ENCODE measurements at places on chromosomes 1 and 21.

DNA sequence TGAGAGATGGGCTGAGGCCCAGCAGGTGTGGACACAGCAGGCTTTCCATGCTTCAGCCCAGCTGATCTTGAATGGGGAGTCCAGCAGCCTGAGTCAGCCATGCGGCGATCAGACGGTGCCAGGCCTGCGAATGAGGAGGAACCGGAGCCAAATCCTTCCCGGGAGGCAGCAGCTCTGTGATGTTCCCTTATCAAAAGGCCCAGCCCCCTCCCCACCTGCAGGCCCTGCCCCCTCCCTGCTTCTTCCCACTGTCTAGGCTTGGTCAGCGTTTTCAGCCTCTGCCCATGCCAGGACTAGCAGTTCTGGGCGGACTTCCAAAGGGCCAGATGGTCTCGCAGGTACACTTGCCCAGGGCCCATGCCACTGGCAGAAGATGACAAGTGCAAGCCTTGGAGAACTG, 253.8 kb downstream of the KAZN start:
- DNase-seq: no peak

DNA sequence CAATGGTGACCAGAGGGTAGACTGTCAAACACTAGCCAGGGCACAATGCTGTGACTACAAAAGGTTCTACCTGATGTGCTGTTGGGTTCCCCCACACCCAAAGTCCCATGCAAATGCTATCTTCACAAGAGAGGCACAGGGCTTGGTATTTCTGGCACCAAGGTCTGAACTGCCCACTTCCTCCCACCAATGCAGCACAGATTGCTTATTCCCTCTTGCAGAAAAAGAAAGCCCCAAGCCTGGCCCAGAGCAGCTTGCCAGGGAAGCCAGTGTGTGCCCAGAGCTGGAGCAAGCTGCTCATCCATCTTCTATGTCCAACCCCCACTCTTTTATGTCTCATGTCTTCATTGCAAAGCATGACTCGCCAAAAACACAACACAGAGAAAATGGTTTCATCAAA, 149.4 kb upstream of the CAMK1G start:
- DNase-seq: no peak

GRCh38 chr1:15008783-15009729, 144.5 kb upstream of the TMEM51 start:
- DNase-seq: no peak

GRCh38 chr1:165443539-165444311, 1.2 kb downstream of the RXRG start:
- no peak for DNase-seq

DNA sequence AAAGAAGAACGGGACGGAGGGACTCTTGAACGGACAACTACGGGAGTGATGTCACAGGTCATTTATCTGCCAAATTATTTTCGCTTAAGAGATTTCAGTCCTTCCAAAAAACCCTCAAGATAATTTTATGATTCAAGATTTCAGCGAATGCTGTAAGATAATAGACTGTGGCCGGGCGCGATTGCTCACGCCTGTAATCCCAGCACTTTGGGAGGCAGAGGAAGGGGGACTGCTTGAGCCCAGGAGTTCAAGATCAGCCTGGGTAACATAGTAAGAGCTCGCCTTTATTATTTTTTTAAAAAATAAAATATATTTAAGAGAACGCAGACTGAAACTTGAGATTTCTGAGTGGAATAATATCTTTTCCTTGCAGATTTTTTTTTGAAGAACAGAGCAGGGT, 609 bp downstream of the RWDD2B start:
- DNase-seq: no peak

GRCh38 chr1:3219791-3220467, 150.9 kb downstream of the PRDM16 start:
- DNase-seq: no peak

GRCh38 chr1:26254404-26254803, 20.4 kb downstream of the CEP85 start:
- DNase-seq: no peak

DNA sequence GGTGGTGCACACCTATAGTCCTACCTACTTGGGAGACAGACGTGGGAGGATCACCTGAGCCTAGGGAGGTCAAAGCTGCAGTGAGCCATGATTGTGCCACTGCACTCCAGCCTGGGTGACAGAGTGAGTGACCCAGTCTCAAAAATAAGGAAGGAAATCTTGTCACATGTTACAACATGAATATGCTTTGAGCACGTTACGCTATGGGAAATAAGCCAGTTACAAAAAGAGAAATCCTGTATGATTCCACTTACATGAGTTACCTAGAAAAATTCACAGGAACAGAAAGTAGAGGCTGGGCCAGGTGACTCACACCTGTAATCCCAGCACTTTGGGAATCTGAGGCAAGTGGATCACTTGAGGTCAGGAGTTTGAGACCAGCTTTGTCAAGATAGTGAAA, 6.7 kb upstream of the PADI6 start:
- no peak for DNase-seq

- DNase-seq: no peak
These were observed 94.1 kb downstream of the TGFBR3 start for GRCh38 chr1:91791691-91792488.

DNA sequence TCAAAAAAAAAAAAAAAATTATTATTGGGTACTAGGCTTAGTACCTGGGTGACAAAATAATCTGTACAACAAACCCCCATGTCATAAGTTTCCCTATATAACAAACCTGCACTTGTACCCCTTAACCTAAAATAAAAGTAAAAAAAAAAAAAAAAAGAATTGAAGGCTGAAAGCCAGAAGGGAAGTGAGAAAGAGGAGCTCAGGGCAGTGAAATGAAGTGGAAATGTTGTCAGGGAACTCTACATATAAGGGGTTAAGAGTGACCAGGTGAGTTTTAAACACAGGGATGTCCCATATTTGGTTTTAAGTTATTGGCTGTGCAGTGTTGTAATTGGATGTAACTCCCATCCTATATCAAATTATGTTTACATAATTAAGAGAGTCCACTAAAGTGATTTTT, 85.7 kb upstream of the ABCD3 start:
- DNase-seq: no peak

DNA sequence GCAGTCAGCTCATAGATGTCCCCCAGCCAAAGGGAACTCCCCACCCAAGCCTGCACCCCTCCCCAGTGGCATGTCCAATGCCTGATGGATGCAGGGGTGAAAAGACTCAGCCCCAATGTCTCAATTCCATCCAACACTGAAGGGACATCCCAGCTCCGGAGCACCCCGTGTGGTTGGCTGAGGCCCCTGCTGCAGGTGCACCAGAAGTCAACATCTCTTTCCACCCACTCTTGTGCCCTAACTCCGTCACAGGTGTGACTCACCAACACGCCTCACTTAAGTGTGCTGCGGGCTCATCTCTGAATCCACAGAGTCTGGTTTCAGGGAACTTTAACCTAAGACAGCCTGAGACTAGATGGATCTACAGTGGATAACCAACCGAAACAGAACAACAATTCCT, 40.9 kb upstream of the ZBTB18 start:
- DNase-seq: peak; percentile 22

- no peak for DNase-seq
These were observed 5.2 kb upstream of the PIK3C2B start for GRCh38 chr1:204499511-204500468.

DNA sequence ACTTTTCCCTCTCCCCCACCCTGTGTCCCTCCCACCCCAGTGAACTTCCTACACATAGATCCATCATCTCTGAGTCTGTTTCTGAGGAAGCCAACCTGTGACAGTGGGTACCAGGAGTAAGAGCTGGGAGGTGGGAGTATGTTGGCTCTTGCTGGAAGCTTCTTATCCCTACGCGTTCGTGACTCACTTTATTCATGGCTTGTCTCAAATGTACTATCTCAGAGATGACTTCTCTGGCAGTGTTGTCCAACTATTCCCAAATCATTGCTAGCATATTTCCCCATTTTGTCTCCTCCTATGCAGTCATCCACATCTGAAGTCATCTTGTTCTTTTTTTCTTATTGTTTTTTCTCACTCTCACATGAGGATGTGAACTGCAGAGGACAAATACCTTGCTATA, 88.0 kb downstream of the HIVEP3 start:
- no peak for DNase-seq

GRCh38 chr1:185077374-185077773, 32.0 kb downstream of the RNF2 start:
- DNase-seq: no peak

DNA sequence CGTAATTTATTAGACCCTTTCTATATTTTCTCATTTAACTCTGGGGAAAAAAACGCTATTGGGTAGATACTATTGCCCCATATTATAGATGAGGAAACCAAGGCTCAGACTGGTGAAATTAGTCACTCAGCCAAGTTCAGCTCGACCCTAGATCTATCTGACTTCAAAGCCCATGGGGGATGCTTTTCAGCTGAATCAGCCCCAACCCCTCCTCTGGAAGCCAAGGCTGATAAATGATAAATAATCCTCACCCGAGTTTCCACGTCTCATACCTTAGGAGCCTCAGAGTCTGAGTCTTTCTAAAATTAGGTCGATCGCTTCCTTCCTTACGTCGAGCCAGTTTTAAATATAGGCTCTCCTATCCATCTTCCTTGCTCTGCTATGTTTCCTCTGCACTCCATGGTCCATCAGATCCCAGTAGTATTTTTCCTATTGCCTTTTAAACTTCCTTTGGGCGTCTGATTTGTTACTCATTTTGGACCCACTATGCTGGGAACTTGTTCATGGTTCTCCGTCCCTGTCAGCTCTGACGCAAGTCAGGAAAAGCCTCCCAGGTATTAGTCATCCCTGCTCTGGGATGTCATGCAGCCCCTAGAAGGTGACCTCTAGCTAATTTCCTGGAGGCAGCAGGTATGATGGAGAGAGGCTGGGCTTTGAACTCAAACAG, 122.8 kb downstream of the PLPP3 start:
- DNase-seq: no peak

DNA sequence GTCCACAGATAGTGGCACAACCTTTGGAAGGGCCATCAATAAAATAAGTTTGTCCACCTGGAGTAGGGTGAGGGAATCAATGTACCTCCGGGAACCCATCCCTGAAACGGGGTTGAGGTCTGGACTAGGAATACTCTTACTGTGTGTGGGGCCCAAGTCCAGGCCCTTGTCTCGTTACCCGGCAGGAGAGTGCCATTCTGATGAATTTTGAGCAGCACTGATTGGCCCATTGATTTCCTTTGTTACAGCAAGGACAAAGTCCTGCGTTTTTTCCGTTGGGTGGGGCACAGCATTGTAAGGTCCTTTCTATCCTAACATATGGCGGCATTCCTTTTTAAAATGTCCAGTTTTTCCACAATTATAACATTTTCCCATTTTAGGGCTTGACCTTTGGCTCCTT, 75.2 kb downstream of the AXDND1 start:
- no peak for DNase-seq

DNA sequence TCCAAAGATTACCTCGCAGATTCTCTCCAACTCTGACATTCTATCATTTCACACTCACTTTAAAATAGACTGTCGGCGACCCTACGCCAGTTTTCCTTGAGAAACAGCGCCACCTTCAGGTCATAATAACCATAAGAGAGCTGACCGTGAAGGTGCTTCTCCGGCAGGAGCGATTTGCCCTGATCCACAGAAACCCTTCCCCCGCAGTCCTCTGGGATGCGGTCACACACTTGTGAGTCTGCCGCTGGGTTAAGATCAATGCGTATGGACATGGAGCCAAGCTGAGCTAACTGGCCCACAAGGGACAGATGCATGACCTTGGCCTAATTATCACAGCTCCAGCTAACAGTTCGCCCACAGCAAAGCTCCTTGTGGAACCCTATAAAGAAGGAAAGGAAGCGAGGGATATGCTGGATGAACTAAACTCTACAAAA, 32.8 kb upstream of the IFNAR2 start:
- DNase-seq: peak; percentile 24

GRCh38 chr1:184553845-184554244, 167.0 kb downstream of the C1orf21 start:
- no peak for DNase-seq

DNA sequence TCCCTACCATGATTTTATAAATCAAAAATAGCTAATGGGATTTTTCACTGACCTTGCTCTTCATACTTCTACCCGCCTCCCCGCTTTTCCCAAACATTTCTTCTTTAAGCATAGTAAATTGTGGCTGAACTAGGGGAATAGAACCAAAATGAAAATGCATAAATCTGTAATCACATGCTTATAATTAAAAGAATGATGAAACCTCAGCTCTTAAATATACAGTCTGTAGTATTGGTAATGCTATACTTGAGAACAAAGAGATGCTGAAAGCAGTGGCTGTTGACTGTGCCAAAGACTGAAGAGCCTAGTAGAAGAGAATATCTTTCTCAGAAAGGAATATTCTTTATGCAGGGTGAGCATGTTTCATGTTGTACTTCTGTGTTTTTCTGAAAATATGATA, 249.1 kb downstream of the GREM2 start:
- no peak for DNase-seq

- DNase-seq: no peak
These were observed 19.7 kb downstream of the VASH2 start for GRCh38 chr1:212970085-212970484.

DNA sequence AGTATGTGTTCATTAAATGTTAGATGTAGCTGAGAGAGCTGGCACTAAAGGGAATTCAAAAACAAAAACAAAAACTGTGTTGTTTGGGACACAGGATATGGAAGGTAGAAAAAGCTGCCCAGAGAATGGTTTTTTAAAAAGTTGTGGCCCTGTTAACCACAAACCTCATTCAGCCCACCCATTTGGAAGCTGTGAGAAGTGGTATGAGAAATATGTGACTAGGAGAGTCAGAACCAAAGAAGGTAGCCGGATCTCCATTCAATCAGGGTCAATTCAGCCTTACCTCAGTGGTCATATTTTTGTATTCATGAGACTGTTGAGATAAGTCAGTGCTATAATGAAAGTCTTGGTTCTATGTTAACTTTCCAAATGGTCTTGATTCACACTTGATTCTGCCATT, 29.8 kb upstream of the CACYBP start:
- no peak for DNase-seq

- DNase-seq: no peak
These were observed 1528.6 kb upstream of the TPTE start for GRCh38 chr21:8992731-8993174.

DNA sequence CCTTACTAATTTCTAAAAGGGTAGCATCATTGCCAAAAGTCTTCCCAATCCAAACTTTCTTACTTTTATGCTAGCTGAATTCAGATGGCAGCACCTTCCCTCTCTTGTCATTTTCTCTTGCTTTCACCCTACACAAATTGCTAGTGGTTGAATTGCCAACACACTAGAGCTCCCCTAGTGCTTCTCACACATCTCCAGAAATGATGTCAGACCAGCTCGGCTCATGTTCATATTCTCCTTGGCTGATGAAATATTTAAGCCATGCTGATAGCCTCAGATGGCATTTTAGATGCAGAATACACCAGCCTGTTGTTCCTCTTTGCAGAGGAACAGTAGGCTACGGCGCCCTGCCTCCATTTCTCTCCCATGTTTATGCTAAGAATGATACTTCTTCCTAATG, 256.9 kb downstream of the PTBP2 start:
- DNase-seq: no peak

GRCh38 chr1:89681045-89681729, 48.3 kb downstream of the LRRC8C start:
- no peak for DNase-seq

GRCh38 chr1:183226361-183226760, 40.3 kb downstream of the LAMC2 start:
- DNase-seq: no peak
